ENCODE measurements at places on chromosomes 6 and 20. TPM values are rescaled to one million over a fixed set of nuclear protein-coding genes. Genes with fewer than 3 reads are reported as not detected.

- peaks cover 59% of the 10 kb centered on the region for H3K27me3 ChIP-seq
- no peaks in the 10 kb centered on the region for H3K4me1 ChIP-seq
- H3K4me3 ChIP-seq = no peak overlapping the region
- no peak for DNase-seq
- no peak overlapping the region for H3K27ac ChIP-seq
Observed at GRCh38 chr6:149974825-149975224, 11.1 kb downstream of the ULBP1 start.

GRCh38 chr6:160261991-160262680 lies 3.5 kb upstream of the SLC22A2 start:
- no peaks in the 10 kb centered on the region for H3K27me3 ChIP-seq
- H3K27ac ChIP-seq = no peak overlapping the region
- H3K36me3 ChIP-seq = no peaks in the 10 kb centered on the region
- no peak for DNase-seq

DNA sequence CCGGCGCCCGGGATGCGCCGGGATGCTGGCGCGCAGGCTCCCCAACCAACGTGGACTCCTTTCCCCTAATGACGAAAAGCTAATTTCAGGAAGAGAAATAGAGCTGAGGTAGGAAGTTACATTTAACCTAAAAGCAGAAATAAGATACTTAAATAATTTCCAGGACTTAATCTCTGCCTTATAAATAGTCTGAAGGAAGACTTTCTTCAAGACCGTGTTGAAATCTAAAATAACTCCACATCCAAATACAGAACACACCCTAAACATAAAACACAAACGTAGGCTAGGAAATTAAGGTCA lies 1.3 kb downstream of the ASF1A start:
- H3K36me3 ChIP-seq = peaks cover 3% of the 10 kb centered on the region
- H3K27me3 ChIP-seq = no peaks in the 10 kb centered on the region
- peak overlapping the region; percentile 98 for H3K27ac ChIP-seq
- H3K4me1 ChIP-seq = peaks cover 4% of the 10 kb centered on the region
- peak overlapping the region; percentile 96 for H3K4me3 ChIP-seq
- no peak for DNase-seq

DNA sequence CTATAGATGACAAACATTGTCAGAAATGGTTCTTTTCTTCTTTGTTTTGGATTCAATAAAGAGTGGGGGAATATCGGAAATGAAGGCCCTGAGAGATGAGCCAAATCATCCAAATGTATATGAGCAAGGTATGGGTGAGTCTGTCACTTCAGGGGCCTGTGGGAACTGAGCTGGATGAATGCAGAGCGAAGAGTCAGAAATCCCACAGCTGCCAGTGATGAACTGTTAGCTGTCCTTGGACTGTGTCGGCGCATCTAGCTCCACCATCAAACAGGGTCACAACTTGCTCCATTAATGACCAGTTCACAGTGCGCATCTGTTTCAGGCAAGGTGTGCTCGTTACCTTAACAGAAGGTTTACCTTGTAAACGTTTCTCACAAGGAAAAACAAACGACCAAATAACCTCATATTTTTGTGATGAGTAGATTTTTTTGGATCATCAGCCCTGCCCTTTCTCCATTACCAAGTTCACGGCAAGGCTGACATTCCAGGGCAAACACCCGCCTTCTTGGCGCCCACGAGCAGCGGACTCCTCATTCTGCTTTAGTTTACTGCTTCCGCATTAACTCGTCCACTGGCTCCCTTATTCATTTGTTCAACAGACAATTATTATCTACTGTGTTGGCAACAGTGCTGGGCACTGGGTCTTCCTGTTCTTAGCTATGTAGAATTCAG lies 15.0 kb upstream of the CCN6 start:
- no peaks in the 10 kb centered on the region for H3K27me3 ChIP-seq
- no peak overlapping the region for H3K27ac ChIP-seq
- no peak overlapping the region for H3K4me3 ChIP-seq
- peaks cover 29% of the 10 kb centered on the region for H3K4me1 ChIP-seq
- H3K36me3 ChIP-seq = no peaks in the 10 kb centered on the region
- no peak for DNase-seq

- H3K4me3 ChIP-seq = peak overlapping the region; percentile 1
- peaks cover 11% of the 10 kb centered on the region for H3K27me3 ChIP-seq
- peaks cover 42% of the 10 kb centered on the region for H3K4me1 ChIP-seq
- DNase-seq = peak; percentile 75
- no peak overlapping the region for H3K27ac ChIP-seq
Observed at GRCh38 chr20:57388953-57389694, 2.1 kb upstream of the RBM38 start.

DNA sequence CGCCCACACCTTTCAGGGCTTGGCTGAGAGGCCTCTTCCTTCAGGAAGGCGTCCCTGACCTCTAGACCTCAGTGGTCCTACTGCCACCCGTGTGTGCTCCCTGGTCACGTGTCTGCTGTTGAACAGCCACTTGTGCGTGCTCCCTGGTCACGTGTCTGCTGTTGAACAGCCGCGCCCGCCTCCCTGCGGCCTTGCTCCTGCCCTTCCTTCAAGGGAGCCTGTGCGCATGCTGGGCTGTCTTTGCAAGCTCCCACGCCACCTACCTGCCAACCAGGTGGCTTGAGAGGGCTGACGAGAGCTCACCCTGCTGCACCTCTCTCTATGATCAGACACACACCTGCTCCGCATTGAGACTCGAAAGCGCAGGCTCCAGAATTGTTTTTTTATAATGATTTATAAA lies 179.3 kb downstream of the BMP7 start:
- no peak overlapping the region for H3K4me3 ChIP-seq
- no peak overlapping the region for H3K27ac ChIP-seq
- H3K27me3 ChIP-seq = no peaks in the 10 kb centered on the region
- no peak for DNase-seq
- H3K4me1 ChIP-seq = peaks cover 9% of the 10 kb centered on the region

GRCh38 chr6:126307849-126308248 lies 32.1 kb upstream of the CENPW start:
- no peak for DNase-seq
- no peak overlapping the region for H3K4me3 ChIP-seq
- H3K27me3 ChIP-seq = no peaks in the 10 kb centered on the region
- H3K36me3 ChIP-seq = no peaks in the 10 kb centered on the region
- no peak overlapping the region for H3K27ac ChIP-seq

Gene DTNBP1
- polyA plus RNA-seq = 47.9 TPM

DNA sequence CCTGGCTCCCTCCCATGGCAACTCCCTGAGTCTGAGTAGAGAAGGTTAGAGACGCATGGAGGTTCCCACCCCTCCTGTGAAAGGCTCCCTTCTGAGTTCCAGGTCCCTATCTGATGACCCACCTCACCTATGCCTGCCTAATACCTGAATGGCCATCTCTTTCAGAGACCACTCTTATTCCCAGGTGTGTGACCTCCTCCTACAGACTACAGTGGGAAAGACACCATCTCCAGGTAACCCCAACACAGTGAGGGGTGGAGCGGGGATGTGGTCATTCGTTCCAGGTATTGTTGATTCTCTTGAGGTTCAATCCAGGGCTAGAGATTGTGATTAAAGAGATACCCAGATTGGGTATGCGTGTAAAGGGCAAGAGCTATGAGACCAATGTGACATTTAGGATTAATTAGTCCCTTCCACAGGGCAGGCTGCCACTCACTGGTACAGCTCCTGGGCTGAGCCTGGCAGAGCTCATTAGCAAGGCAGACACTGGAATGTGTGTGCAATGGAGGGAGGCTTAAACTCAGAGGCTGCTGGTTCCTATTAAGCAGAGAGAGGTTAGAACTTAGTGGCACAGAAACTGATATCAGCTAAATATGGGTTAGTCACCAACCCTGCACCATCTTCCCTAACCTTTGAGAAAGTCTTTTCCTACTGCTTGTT lies 46.5 kb upstream of the IER3 start:
- DNase-seq = no peak
- no peaks in the 10 kb centered on the region for H3K27me3 ChIP-seq
- no peaks in the 10 kb centered on the region for H3K36me3 ChIP-seq
- no peak overlapping the region for H3K27ac ChIP-seq

GRCh38 chr6:20652299-20653084 lies 118.2 kb downstream of the CDKAL1 start:
- H3K4me3 ChIP-seq = no peak overlapping the region
- H3K36me3 ChIP-seq = no peaks in the 10 kb centered on the region
- no peaks in the 10 kb centered on the region for H3K4me1 ChIP-seq
- no peak for DNase-seq
- no peaks in the 10 kb centered on the region for H3K27me3 ChIP-seq

Gene HSPA12B
- polyA plus RNA-seq = 16.1 TPM

DNA sequence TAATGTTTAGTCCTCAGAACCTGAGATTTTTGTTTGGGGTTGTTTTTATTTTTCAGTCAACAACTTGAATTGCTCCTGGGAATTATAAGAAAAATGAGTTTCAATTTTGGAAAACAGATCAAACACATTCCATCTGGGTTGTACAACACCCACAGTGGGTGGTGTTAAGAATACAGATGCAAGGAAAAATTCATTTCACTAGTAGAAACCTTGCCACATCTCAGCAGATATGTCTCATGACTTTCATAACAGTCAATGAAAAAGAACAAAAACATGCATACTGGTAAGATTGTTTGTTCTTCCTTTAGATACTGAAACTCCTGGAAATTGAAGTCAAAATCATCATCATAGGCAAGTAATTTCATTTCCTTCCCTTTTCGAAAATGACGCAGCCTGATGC lies 78.9 kb downstream of the MOXD1 start:
- H3K27me3 ChIP-seq = no peaks in the 10 kb centered on the region
- H3K27ac ChIP-seq = no peak overlapping the region
- no peak for DNase-seq
- H3K36me3 ChIP-seq = no peaks in the 10 kb centered on the region
- H3K4me3 ChIP-seq = no peak overlapping the region

Measured in spinal cord (tissue), 10 donors.